ENCODE measurements at places on chromosomes 1 and 21. TPM values are rescaled to one million over a fixed set of nuclear protein-coding genes. Genes with fewer than 3 reads are reported as not detected.

The NID1 gene
- 89.3 TPM for total RNA-seq

GRCh38 chr1:63272811-63273210, 49.6 kb upstream of the FOXD3 start:
- DNase-seq, result no peak

- no peak for DNase-seq
These were observed 24.4 kb upstream of the GPR153 start for GRCh38 chr1:6285336-6285735.

- DNase-seq, result no peak
These were observed 16.3 kb downstream of the ARHGEF16 start for GRCh38 chr1:3470650-3471355.

DNA sequence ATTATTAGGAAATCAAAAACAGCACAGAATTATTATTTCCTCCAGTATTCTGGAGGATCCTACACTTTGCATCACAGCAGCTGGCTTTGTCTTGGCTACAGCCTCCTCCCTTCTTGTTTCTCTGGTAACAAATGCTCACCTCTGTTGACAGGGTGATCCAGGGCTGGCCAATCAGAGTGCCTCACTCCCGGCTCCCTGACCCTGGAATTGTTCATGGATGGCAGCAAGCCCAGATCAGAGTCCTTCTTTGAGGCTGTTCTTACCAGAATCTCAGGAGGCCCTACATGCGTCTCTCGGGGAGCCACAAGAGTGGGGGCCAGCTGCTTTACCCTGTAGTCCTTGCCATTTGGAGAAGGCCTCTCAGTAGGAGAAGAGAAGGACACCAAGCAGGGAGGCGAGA, 48.4 kb upstream of the IGSF5 start:
- DNase-seq, result no peak

The COL9A2 gene
- total RNA-seq, result 27.1 TPM

DNA sequence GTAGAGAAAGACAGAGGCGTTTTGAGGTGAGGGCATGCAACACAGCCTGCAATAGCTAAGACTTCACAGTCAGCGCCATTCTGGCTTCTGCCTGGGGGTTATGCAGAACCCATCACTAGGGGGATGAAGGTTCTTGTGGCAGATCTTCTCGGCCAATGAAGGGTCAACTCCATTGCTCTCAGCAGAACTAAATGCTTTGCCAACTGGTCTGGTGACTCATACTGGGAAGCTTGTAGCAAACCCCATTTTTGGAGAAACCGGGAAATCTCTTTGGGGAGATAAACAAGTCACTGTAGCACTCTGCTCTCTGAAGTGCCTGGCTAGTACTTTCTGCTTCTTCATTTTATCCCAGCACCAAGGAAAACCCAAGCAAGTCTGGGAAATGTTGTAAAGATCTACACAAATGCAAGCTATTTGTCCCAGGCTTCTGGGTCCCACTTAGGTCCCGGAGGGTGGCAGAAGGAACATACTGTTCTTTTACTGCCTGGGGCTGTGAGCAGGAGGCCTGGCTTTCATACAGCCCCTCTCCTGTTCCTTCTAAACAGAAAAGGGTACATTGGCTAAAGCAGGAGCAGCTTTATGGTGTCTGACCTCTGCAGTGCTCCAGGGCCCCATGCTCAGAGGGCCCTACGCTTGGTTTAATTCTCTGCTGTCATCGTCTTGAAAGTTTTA, 28.8 kb downstream of the SHISA4 start:
- no peak for DNase-seq

The BARHL2 gene
- total RNA-seq, result not detected
